CD4-positive, alpha-beta memory T cell (primary cell): ENCODE measurements at places on chromosomes 12 and 14. TPM values are rescaled to one million over a fixed set of nuclear protein-coding genes. Genes with fewer than 3 reads are reported as not detected.

Gene FAM186B
- 0.22 TPM for total RNA-seq

- no peak overlapping the region for H3K27ac ChIP-seq
- DNase-seq: peak; percentile 65
- peaks cover 17% of the 10 kb centered on the region for H3K4me1 ChIP-seq
These were observed 26.5 kb upstream of the TAMALIN start for GRCh38 chr12:51980051-51980808.

Gene TESPA1
- total RNA-seq: 287 TPM

Gene PARPBP
- 2.3 TPM for total RNA-seq

- no peak for DNase-seq
- H3K36me3 ChIP-seq: no peaks in the 10 kb centered on the region
- H3K4me1 ChIP-seq: peaks cover 27% of the 10 kb centered on the region
- H3K27ac ChIP-seq: no peak overlapping the region
- H3K27me3 ChIP-seq: peaks cover 19% of the 10 kb centered on the region
These were observed 3.5 kb upstream of the NFE2 start for GRCh38 chr12:54304187-54304810.

DNA sequence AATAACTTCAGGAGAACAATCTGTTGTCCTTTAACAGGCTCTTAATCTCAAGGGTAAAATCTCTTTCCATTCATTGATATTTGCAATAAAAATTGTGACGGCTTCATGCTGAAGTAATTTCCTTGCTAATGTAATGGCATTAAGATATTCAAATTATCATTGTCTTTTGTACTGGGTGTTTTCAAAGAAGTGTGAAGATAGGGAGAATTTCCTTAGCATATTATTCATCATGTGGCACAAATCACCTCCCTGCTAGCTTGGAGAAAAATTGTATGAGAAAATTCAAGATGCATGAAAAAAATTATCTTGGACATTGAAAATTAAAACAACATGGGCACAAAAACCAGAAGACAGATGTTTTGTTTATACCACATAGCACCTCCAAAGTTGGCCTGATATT is 63.6 kb upstream of the ARID2 start:
- no peak overlapping the region for H3K4me3 ChIP-seq
- no peak for DNase-seq
- H3K27ac ChIP-seq: no peak overlapping the region
- H3K36me3 ChIP-seq: no peaks in the 10 kb centered on the region
- peaks cover 28% of the 10 kb centered on the region for H3K4me1 ChIP-seq

Gene NCKAP5L
- total RNA-seq: 10.4 TPM

Gene CLIP1
- 63.5 TPM for total RNA-seq

- no peak overlapping the region for H3K27ac ChIP-seq
- no peak for DNase-seq
- peaks cover 29% of the 10 kb centered on the region for H3K4me1 ChIP-seq
- no peaks in the 10 kb centered on the region for H3K27me3 ChIP-seq
- peaks cover 63% of the 10 kb centered on the region for H3K36me3 ChIP-seq
These were observed 5.3 kb downstream of the SPRYD3 start for GRCh38 chr12:53073881-53074280.

GRCh38 chr12:64740646-64741045 is 18.6 kb downstream of the GNS start:
- no peak for DNase-seq
- no peak overlapping the region for H3K27ac ChIP-seq
- peaks cover 10% of the 10 kb centered on the region for H3K4me1 ChIP-seq
- no peaks in the 10 kb centered on the region for H3K27me3 ChIP-seq
- peaks cover 49% of the 10 kb centered on the region for H3K36me3 ChIP-seq
- H3K4me3 ChIP-seq: no peak overlapping the region

DNA sequence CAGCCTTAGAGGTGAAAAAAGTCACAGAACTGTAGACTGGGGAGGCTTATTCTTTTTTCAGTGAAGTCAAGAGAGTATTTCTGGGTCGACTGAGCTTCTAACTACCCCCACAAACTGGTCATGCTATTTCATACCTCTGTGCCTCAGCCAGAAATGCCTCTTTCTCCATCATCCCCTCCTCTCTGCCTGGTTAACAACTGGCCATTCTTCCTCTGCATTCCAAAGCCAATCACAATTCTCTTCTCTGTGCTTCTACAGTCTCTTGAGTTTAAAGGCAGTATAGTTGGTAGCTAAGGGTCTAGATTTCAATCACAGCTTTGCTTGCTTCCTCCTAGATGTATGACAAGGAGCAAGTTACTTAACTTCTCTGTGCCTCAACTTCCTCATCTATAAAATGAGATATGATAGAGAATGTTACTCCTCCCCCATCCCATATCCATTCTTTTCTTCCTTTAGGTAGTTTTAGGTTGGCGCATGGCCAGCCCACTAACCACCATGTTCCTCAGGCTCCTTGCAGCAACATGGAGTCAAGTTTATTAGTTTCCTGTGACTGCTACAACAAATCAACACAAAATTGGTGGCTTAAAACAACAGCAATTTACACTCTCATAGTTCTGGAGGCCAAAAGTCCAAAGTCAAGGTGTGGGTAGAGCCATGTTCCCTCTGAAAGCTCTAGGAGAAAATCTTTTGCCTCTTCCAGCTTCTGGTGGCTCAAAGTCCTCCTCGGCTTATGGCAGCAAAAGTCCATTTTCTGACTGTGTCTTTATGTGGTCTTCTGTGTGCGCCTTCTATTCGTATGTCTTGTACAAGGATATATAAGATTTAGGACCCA is 62.5 kb downstream of the ITPR2 start:
- no peaks in the 10 kb centered on the region for H3K27me3 ChIP-seq
- H3K4me3 ChIP-seq: no peak overlapping the region
- H3K27ac ChIP-seq: no peak overlapping the region
- H3K36me3 ChIP-seq: no peaks in the 10 kb centered on the region

Gene TOMM20L
- not detected for total RNA-seq

DNA sequence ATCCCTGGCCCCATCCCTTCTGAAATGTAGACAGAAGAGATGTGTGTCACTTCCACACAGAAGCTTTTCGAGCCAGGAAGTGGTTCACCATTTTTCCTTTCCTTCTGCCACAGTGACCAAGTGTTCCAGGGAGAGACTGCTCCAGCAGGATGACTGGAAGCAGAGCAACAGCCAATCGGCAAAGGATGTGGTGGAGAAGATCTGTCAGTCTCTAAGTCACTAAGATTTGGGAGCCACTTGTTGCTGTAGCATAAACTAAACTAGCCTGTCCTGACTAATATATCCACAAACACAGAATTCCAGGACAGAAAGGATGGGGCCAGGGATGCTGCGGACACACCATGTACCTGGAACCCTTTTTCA is 42.9 kb downstream of the DUSP6 start:
- H3K36me3 ChIP-seq: no peaks in the 10 kb centered on the region
- no peak overlapping the region for H3K4me3 ChIP-seq
- DNase-seq: no peak
- peaks cover 8% of the 10 kb centered on the region for H3K4me1 ChIP-seq

DNA sequence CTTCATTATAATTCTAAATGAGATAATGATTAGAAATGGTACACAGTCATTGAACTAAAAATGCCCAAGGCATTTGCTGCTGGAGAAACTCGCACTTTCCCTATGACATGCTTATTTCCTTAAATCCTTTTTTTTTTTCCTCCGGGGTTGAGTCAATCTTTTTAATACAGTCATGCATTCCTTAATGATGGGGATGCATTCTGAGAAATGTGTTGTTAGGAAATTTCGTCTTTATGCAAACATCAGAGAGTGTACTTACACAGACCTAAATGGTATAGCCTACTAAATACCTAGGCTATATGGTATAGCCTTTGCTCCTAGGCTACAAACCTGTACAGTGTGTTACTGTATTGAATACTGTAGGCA is 29.8 kb upstream of the DACT1 start:
- H3K27ac ChIP-seq: no peak overlapping the region
- H3K4me1 ChIP-seq: no peaks in the 10 kb centered on the region
- no peaks in the 10 kb centered on the region for H3K27me3 ChIP-seq
- H3K36me3 ChIP-seq: no peaks in the 10 kb centered on the region

Gene RASSF9
- total RNA-seq: not detected

- H3K4me1 ChIP-seq: peaks cover 57% of the 10 kb centered on the region
- no peak for DNase-seq
- H3K27ac ChIP-seq: no peak overlapping the region
- no peaks in the 10 kb centered on the region for H3K36me3 ChIP-seq
- H3K27me3 ChIP-seq: no peaks in the 10 kb centered on the region
- no peak overlapping the region for H3K4me3 ChIP-seq
These were observed 19.5 kb downstream of the DCAF5 start for GRCh38 chr14:69133206-69134125.

Gene CMKLR1
- total RNA-seq: 0.87 TPM

DNA sequence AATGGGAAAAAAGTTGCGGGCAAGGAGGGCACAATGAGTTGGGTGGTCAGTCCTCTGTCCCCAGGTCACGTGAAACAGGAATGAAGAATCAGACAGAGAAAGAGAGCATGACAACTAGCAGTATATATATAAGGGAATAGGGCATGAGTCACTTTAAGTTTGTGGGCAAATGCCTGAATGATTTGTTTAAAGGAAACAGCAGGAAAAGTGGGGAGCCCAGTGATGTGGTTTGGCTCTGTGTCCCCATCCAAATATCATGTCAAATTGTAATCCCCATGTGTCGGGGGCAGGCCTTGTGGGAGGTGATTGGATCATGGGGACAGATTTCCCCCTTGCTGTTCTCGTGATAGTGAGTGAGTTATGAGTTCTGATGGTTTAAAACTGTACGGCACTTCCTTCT is 195.3 kb upstream of the IGF1 start:
- DNase-seq: no peak
- H3K27me3 ChIP-seq: no peaks in the 10 kb centered on the region
- H3K27ac ChIP-seq: no peak overlapping the region
- no peaks in the 10 kb centered on the region for H3K36me3 ChIP-seq
- H3K4me3 ChIP-seq: no peak overlapping the region

Gene TSPAN11
- total RNA-seq: not detected
